ENCODE measurements at places on chromosomes 16 and 17.

DNA sequence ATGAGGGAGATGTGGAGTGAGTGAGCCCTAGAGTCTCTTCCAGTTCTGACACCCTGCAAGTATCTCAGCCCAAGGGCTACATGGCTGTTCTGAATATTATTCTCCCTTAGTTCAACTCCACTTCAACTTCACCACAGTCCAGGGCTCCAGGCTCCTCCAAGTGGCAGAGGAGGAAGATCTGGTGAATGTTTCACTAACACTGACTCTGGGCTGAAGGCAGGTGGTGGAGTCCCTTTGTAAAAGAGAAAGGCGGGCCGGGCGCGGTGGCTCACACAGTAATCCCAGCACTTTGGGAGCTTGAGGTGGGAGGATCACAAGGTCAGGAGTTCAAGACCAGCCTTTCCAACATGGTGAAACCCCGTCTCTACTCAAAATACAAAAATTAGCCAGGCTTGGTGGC, 13.6 kb downstream of the CCDC92B start:
- DNase-seq: no peak

DNA sequence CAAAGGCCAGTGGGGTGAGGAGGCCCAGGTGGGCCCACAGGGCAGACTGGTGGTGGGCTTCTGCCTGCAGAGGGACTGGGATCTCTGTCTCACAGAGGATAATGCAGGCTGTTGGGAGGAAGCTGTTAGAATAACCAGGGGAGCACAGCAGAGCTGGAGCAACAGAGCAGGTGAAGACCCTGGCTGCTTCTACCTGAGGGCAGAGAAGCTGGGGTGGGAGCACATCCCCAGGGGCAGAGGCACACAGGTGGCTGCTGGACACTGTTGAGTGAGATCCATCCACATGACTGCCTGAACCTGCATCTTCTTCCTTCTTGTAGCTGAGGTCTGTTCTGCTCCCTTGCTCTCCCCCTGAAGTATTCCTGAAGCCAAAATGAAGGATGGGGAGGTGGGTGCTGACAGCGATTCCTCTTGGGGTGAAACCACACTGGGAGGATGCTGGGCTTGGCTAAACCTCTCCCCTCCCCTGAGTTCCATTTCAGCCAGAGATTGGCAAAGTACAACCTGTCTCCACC, 1725.0 kb downstream of the TP53TG3F start:
- no peak for DNase-seq

DNA sequence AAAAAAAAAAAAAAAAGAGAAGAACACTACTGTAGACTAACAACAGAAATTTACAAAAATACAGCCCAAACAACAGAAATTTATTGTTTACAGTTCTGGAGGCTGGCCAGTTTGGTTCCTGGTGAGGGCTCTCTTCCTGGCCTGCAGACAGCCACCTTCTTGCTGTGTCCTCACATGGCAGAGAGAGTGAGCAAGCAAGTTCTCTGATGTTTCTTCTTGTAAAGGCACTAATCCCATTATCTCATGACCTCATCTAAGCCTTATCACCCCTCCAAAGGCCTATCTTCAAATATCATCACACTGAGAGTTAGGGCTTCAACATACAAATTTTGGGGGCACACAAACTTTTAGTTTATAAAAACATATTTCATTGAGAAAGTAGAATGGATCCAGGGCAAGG, 7.3 kb downstream of the ARSG start:
- DNase-seq: no peak

DNA sequence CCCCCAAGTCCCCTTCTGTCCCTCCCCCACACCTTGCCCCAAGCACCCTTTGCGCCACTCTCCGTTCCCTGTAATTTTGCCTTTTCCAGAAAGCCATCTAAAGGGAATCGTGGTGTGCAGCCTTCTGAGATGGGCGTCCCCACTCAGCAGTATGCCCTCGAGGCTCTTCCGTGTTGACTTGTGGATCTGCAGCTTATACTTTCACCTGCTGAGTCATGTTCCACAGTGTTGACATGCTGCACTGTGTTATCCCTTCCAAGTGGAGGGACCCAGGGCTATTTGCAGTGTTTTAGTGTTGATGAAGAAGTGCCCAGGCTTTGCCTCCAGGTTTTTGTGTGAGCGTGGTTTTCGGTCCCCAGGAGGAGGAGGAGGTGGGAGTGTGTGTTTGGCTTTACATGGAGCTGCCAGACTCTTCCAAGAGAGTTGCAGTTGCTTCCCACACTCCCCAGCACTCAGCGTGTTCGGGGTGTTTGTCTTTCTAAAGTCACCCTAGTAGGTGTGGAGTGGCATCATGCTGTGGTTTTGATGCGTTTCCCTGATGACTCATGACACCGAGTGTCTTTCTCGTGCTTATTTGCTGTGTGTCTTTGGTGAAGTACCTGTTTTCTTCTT, 32.1 kb upstream of the JPT2 start:
- DNase-seq: peak; percentile 57

DNA sequence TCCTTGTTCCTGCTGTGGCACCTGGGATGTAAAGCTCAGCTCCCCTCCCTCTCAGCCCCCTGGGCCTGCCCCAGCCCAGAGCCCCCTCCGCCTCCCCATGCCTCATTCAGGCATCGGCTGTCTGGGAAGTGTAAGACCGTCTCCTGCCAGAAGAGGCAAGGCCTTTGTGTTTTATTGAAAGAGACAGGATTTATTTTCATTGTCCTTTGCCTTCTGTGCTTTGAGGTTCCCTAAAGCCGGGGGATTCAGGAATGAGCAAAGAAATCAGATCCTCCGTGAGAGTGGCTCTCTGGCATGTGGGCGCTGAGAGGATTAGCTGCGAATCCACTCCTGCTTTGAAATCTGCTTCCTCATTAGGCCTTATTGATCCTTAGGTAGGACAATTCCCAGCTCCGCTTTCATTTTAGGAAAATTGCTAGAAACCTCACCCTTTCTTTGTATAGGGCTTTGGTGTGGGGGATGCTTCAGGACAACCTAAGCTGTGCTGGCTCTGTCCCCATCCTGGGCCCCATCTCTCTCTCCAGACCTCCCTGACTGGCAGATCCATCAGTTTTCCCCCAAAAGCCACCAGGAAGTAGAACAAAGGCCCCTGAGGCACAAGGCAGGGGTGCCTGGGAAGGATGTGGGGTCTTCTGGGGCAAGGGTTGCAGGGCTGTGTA, 211.5 kb upstream of the TNRC6C start:
- no peak for DNase-seq

DNA sequence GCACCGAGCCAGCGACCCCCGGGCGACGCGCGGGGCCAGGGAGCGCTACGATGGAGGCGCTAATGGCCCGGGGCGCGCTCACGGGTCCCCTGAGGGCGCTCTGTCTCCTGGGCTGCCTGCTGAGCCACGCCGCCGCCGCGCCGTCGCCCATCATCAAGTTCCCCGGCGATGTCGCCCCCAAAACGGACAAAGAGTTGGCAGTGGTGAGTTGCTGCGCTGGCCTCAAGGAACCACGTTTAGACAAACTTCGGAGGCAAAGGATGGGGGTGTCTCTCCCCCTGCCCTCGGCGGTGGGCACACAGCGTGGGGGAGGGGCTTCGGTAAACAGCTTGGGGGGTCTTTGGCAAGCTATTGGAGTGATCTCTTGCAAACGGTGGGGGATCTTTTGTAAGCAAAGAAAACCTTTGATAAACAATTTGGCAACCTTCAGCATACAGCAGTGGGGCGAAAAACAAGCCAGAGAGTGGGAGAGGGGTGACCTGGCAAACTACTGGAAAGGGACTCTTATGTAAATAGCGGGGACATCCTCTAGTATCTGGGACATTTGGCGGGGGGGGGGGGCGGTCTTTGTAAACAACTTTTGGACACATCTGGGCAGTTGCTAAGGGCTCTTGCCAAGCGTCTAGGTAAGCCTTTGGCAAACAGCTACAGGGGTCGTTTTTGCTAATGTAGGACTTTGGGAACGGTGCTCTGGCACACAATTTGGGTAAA, 587 bp downstream of the MMP2 start:
- DNase-seq: no peak

DNA sequence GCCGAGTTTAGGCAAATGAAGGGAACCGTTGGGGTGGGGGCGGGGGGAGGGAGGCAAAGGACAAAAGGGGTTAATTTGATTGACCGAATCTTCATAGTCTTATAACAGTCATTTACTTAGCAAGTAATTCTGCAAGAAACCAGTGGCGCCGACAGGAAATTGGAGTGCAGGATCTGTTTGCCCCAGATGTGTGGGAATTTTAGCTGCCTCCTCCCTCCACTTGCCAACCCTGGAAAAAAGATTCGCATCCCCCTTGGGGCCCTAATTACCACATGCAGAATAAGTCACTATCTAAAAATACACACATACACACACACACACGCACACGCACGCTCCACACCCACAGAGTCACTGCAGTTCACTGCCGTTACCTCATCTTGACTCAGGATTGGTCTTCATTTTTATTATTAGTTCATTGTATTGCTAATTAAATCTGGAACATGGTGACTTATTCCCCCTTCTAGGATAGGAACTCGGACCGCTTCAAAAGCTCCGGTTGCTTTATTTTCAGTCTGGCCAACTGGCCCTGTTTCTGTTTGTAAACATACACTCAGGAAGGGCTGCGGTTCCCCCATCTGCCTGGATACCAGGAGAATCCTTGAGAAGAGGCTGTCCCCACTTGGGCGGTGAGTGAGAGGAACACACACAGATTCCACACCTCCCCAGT, 241.6 kb upstream of the SALL1 start:
- DNase-seq: no peak

- no peak for DNase-seq
Observed at GRCh38 chr17:73142872-73143381, 21.9 kb upstream of the SSTR2 start.

GRCh38 chr16:75099738-75100602, 16.6 kb downstream of the LDHD start:
- DNase-seq: no peak

DNA sequence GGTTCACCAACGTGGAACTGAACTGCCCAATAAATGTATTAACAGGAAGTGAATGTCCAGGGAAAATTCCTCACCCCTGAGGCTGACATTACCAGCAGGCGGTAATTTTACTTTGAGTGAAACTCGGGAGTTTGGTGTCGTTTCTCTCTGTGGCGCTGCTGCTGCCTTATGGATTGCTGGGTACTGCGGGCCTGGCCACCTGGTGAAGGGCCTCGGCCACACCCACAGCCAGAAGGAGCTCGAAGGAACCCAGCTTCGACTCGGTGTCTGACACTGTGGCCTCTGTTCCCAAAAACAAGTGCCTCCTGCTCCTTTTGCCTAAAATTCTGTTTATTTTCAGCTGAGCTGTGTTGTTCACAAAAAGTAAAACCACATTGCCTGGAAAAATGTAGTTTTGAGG, 115.0 kb downstream of the BANP start:
- no peak for DNase-seq

All from NAMALWA (cell line).